ENCODE measurements at places on chromosomes 3 and 15. TPM values are rescaled to one million over a fixed set of nuclear protein-coding genes. Genes with fewer than 3 reads are reported as not detected.
A peak's percentile ranks its signal among the peaks of the same experiment; 100 is the strongest.

DNA sequence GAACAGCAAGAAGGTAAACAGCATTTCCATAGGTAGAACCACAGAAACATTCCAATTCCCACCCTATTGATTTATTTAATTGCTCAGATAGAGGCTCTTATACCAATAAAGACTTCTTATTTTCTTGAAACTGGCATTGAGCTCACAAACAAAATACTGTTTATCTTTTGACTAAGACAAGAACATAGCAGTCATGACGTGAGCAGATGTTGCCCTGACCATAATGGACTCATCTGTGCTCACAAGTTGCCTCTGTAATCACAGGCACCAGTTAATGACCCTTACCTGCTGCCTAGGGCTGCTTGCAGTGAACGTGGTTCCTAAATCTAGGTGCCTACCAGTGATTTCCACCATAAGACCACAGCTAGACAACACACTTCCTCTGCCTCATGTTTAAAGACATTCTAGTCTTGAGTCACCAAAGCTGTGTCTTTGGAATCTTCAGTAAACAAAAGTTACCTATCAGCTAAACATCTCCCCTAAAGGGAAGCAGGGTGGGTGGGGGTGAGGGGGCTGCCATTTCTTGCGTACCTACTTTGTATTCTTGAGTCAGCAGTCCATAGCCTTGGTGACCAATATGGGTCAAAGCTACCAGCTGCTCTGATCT, 2.1 kb downstream of the FYCO1 start:
- no peak for DNase-seq
- peak overlapping the region; percentile 25 for H3K27ac ChIP-seq
- H3K4me3 ChIP-seq = no peak overlapping the region
- peaks cover 4% of the 10 kb centered on the region for H3K4me1 ChIP-seq

GRCh38 chr15:63223463-63223862, 34.1 kb downstream of the RAB8B start:
- peaks cover 46% of the 10 kb centered on the region for H3K4me1 ChIP-seq
- no peaks in the 10 kb centered on the region for H3K36me3 ChIP-seq
- no peak overlapping the region for H3K4me3 ChIP-seq
- no peak for DNase-seq
- H3K27ac ChIP-seq = no peak overlapping the region

DNA sequence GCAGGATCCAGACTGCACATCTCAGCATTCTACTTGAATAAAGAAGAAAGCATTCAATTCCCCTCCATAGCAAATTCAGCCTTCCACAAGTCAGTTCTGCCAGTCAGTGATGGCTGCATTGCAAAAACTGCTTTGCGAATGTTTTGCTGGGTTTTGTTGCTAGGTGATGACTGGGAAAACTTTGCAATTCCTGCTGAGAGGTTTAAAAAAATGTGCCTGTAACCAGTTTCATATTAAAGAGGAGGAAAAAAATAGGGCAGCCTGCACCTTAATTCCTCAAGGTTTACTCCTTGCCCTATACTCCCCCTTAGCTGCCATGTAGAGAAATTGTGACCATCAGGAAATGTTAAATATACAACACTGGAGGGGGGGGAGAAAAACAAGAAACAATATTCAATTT, 225.6 kb upstream of the ATP11B start:
- H3K36me3 ChIP-seq = no peaks in the 10 kb centered on the region
- H3K4me3 ChIP-seq = no peak overlapping the region
- H3K27ac ChIP-seq = no peak overlapping the region

DNA sequence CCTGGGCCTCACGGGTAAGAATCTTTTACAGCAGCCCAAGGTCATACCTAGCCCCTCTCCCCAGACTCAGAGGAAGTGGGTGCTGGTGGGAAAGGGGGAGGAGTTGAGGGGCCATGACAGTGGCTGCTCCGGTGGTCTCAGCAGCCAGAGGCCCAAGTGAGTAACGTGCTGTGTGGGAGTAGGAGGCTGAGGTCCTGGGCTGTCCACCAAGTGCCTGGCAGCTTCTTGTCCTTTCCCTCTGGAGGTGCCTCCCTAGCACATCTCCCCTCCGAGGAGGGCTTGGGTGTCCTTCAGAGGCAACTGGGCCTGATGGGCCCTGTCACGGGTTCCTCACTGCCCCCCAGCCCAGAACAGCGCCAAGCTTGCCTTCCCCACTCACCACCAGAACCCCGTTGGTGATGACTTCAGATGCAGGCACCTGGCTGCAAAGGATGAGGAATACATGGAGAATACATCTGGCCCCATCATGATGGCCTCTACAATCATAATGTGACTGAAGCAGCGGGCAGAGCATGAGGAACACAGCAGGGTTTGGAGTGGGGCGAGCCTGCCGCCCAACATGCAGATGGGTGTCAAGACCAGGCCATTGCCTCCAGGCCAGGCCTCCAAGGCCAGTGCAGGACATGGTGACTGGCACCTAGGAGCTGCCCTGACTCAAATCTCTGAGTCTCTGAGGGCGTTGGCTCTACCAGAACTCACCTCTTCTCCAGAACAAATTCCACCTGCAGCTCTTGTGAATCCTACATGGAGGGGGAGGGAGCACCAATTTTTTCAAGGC, 3.3 kb downstream of the PLA2G4F start:
- no peaks in the 10 kb centered on the region for H3K27me3 ChIP-seq
- H3K27ac ChIP-seq = no peak overlapping the region
- H3K36me3 ChIP-seq = no peaks in the 10 kb centered on the region
- peaks cover 2% of the 10 kb centered on the region for H3K4me1 ChIP-seq
- DNase-seq = no peak

- no peaks in the 10 kb centered on the region for H3K4me1 ChIP-seq
- no peaks in the 10 kb centered on the region for H3K36me3 ChIP-seq
- H3K27me3 ChIP-seq = no peaks in the 10 kb centered on the region
- no peak overlapping the region for H3K27ac ChIP-seq
- no peak overlapping the region for H3K4me3 ChIP-seq
Measured at GRCh38 chr15:71656425-71656824, 153.9 kb upstream of the NR2E3 start.

- no peaks in the 10 kb centered on the region for H3K27me3 ChIP-seq
- H3K4me3 ChIP-seq = no peak overlapping the region
- H3K4me1 ChIP-seq = no peaks in the 10 kb centered on the region
- DNase-seq = no peak
- no peak overlapping the region for H3K27ac ChIP-seq
- H3K36me3 ChIP-seq = peaks cover 14% of the 10 kb centered on the region
Measured at GRCh38 chr3:188605231-188605630, 451.3 kb downstream of the LPP start.

DNA sequence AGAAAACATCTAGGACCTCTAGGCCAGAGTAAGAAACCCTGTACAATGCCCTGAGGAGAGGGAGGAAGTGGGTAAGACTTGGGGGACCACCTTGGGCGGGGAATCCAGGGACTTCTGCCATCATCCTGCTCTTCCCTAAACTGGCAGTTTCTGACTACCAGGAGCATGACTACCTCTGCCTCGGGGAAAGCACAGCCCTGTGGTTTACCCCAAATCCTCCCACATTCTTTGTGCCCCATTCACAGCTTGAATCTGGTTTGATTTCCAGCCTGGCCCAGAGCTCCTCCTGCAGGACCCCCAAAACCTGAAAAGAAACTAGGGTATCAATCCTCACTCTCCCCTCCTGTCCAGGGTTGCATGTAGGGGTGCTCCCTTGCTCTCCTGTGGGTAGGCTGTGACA, 4.7 kb downstream of the C3orf18 start:
- DNase-seq = no peak
- H3K27me3 ChIP-seq = no peaks in the 10 kb centered on the region
- no peak overlapping the region for H3K27ac ChIP-seq
- no peaks in the 10 kb centered on the region for H3K36me3 ChIP-seq
- peaks cover 1% of the 10 kb centered on the region for H3K4me1 ChIP-seq

DNA sequence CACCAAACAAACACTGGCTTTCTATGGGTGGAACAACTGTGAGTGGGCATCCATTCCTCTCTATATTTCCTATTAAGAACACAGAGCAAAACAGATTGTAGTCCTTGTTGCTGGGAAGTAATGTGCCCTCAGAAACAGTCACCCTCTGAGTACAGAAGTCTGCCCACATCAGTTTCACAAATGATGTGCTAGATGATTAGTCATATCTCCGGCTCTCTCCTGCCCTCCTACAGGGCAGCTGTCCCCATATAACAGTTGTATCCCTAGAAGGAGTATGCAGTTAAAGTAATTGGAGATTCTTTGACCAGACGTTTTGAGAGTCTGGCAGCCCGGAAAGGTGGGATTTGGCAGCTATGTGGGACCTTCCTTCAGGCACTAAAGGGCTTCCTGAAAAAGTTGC, 159.9 kb downstream of the APBA2 start:
- no peaks in the 10 kb centered on the region for H3K27me3 ChIP-seq
- no peak overlapping the region for H3K27ac ChIP-seq
- no peaks in the 10 kb centered on the region for H3K36me3 ChIP-seq
- H3K4me3 ChIP-seq = no peak overlapping the region
- DNase-seq = no peak

Gene LRRC31
- total RNA-seq = not detected

Gene MAP6D1
- 1.4 TPM for total RNA-seq

- DNase-seq = no peak
- no peaks in the 10 kb centered on the region for H3K27me3 ChIP-seq
- no peak overlapping the region for H3K27ac ChIP-seq
- no peak overlapping the region for H3K4me3 ChIP-seq
- H3K4me1 ChIP-seq = peaks cover 15% of the 10 kb centered on the region
Measured at GRCh38 chr15:60766391-60767128, 287.6 kb upstream of the ICE2 start.

GRCh38 chr3:59632760-59633573, 583.1 kb upstream of the CFAP20DC start:
- H3K4me3 ChIP-seq = no peak overlapping the region
- no peak overlapping the region for H3K27ac ChIP-seq
- DNase-seq = no peak
- no peaks in the 10 kb centered on the region for H3K4me1 ChIP-seq
- no peaks in the 10 kb centered on the region for H3K27me3 ChIP-seq

DNA sequence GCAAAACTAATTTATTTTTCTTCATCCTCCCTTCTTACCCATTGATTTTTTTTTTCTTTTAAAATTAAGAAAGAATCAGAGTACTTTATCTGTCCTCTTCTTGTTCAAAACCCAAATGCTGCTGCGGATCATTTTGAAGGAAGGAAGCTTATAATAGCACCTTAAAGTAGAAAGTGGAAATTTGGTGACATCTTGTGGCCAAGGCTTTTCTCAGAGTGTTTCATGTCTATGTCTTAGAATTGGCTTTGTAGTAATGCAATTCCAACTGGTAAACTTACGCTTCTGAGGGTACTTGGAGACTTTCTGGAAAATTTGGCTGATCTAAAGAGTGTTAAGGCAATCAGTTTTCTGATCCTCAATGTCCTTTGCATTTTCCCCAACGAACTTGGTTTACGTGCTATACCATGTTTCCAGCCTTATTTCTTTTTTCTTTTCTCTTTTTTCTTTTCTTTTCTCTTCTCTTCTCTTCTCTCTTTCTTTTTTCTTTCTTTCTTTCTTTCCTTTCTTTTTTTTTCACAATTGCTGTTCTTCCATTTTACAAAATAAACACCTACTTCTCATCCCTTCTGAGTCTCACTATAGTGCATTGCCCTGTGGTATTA, 30.7 kb downstream of the C3orf38 start:
- no peak overlapping the region for H3K27ac ChIP-seq
- H3K4me1 ChIP-seq = no peaks in the 10 kb centered on the region
- H3K4me3 ChIP-seq = no peak overlapping the region
- no peaks in the 10 kb centered on the region for H3K27me3 ChIP-seq
- no peaks in the 10 kb centered on the region for H3K36me3 ChIP-seq
- DNase-seq = no peak

DNA sequence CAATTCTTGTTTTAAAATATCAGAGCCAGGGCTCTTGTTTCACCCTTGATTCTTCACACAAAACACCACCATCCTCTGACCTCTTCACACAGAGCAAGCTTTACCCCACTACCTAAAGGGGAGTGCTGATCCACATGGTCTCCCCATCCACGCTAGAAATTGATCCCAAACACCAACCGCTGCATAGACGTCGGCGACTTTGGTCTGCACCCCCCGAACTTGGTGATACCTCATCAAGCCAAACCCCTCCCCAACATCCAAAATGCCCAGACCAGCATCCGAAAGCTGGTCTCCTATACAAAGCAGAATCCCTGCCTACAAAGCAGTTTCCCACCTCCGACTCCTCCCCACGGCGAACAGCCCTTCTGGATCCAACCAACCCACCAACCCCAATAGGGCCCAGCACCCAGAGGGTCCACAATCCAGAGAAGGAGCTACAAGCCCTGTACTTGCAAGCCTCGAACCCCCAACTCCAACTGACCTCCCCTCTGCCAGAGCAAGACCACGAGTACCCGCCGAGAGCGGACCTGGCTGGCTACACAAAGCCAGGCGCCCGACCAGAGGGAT, 25.8 kb upstream of the MTHFS start:
- H3K27me3 ChIP-seq = no peaks in the 10 kb centered on the region
- H3K36me3 ChIP-seq = no peaks in the 10 kb centered on the region
- H3K4me3 ChIP-seq = peak overlapping the region; percentile 84

GRCh38 chr15:52018244-52018643, 775 bp upstream of the MAPK6 start:
- H3K4me3 ChIP-seq = no peak overlapping the region
- peaks cover 33% of the 10 kb centered on the region for H3K4me1 ChIP-seq
- no peaks in the 10 kb centered on the region for H3K27me3 ChIP-seq
- no peaks in the 10 kb centered on the region for H3K36me3 ChIP-seq
- no peak for DNase-seq
- no peak overlapping the region for H3K27ac ChIP-seq

DNA sequence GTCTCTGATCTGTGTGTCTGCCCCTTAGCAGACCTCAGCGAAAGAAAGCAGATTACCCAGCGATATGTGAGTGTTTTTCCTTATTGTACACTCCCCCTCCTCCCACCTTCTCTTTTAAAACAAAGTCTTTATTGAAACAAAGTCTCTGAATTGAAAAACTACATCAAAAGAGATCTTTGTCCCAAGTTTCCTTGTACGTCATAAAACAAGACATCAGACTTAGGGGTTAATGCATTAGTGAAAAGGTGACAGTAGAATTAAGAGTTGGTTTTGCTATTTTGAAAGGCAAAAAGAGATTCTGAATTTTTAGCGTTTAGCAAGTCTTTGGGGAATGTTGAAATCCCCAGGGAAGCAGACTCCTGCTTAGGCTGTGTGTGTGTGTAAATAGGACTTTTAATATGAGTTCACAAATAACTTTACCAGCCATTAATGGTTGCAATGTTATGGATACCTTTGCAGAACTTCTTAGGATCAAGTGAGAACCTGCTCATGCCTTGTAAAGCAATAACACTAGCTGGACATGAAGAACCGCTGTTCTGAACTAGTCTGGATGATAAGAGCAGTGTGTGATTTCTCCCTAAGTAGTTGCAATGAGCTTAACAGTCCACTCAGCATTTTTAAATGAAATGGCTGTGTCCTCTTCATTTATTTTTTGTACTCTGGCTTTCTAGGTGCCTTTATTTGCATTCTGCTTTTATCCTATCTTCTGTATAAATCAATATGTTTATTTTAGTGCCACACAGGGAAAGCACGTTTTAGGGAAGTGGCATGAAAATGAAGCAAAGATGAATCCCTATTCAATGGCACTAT, 136.6 kb downstream of the MCTP2 start:
- no peaks in the 10 kb centered on the region for H3K4me1 ChIP-seq
- no peak overlapping the region for H3K27ac ChIP-seq
- no peaks in the 10 kb centered on the region for H3K27me3 ChIP-seq
